ENCODE measurements at places on chromosomes 6 and 20.
A peak's percentile ranks its signal among the peaks of the same experiment; 100 is the strongest.

DNA sequence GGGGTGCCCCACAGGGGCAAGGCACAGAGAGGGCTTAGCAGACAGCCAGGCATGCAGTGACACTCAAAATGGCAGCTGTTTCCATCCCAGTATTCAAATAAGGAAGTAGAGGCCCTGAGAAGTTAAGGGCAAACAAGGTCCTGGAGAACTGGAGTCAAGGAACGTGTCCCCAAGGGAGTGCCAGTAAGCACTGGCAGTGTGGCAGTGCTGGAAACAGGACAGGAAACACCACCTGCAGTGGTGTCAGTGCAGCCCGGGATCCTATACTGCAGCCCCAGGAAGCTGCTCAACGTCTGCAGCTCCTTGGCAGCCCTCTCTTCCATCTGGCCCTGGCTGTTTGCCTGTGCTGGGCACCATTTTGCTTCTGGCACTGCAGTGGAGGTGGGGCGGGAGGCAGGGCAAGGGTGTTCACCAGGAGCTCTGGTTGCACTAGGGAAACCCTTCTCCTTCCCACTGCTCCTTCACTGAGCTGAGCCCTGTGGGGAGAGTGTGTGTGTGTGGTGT lies 56.3 kb downstream of the EDN3 start:
- DNase-seq: no peak

GRCh38 chr6:36686668-36687513 lies 8.4 kb downstream of the CDKN1A start:
- no peak for DNase-seq

DNA sequence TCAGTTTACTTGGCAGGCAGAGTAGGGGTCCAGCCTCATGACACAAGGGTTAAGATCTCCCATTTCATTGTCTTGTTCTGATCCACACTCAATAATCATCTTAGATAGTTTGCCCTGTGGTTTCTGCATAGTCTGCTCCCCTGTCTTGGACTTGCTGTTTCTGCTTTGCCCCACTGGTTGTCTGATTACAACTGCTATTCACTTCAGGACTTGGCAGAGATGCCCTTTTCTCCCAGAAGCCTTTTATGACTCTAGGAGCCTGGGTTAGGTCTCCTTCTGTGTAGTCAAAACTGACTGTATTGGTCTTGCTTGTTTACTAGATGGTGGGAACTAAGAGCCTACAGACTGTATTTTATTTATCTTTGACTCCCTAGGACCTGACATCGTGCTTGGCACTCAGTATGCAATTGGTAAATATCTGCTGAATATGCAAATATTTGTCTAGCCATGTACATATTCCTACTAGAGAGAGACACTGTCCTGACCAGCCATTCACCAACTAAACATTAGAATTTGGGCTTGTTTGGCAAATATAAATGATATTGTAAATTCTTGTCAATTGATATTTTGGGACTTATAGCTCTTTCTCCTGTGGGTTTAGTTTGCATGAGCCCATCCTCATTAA lies 165.9 kb upstream of the KCNK16 start:
- DNase-seq: no peak

GRCh38 chr6:146972546-146972945 lies 231.7 kb upstream of the STXBP5 start:
- no peak for DNase-seq

GRCh38 chr6:121319112-121319553 lies 15.1 kb downstream of the TBC1D32 start:
- peak; percentile 27 for DNase-seq

GRCh38 chr20:21503345-21503744 lies 10.5 kb downstream of the NKX2-2 start:
- no peak for DNase-seq

DNA sequence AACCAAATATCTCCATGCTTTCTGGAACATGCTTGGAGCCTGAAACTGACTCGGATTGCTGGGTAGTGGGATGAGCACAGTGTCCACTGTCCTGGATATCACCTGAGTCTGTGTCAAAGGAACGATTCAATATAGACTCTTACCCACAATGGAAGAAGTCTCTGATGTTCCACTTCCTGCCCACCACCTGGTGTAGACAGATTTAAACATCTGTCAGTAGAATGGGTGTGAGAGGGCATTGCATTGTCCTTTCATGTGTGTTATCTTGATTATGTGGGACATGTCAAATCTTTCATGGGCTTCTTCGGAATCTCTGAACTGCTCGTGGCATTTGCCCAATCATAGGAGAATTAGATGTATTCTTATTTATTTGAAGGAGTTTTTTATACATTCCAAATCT lies 20.8 kb downstream of the ULBP3 start:
- DNase-seq: no peak

DNA sequence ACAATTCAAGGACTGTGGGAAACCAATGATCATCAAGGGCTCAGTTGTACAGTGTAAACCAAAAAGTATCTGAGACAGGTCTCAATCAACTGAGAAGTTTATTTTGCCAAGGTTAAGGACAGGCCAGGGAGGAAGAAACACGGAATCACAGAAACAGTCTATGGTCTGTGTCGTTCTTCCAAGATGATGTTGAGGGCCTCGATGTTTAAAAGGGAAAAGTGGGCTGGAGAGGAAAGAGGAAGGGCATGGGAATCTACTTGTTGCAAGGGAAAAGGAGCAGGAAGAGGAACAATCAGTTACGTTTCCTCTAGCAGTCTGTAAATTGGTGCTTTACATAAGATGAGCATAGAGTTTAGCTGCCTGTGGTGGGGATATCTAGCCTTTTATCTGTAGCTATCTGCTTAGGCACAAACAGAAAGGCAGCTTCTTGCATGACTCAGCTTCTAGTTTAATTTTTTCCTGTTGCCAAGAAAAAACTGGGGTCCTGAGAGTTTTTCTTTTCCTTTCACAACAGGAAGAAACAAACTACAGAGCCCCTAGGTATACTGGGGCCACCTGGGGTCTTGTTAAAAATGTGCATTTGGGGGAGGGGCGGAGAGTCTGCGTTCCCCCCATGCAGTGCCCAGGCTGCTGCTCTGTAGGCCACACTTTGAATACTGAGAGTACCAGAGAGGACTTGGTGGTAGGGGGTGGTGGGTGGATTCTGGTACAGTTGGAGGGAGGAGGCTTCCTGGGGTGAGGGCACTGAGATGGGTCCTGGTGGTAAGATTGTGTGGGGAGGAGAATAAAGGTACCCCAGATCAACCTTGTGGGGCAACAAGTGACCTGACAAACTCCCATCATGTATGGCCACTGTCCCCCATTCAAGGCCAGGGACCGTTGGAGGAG lies 35.3 kb upstream of the EZR start:
- peak; percentile 84 for DNase-seq

DNA sequence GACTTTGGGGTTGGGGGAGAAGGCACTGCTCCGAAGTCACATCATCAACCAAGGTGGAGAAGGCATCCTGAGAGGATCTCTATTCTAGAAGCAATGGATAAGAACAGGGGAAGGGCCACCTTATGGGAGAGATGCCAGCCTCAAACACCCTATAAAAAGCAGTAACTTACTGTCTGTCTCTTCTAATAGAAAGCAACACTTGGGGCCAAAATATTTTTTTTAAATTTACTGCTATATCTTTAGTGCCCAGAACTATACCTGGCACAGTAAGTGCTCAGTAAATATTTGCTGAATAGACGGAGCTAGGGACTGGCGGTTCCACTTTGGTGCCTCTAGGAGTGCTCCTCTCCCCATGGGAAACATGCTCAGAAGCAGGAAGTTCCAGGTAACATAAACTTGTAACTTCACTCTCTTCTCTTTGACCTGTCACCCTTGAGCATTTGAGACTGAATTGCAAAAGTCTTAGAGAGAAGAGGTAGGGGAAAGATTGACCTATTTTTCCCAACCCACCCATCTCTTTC lies 807 bp upstream of the OTOR start:
- DNase-seq: no peak

DNA sequence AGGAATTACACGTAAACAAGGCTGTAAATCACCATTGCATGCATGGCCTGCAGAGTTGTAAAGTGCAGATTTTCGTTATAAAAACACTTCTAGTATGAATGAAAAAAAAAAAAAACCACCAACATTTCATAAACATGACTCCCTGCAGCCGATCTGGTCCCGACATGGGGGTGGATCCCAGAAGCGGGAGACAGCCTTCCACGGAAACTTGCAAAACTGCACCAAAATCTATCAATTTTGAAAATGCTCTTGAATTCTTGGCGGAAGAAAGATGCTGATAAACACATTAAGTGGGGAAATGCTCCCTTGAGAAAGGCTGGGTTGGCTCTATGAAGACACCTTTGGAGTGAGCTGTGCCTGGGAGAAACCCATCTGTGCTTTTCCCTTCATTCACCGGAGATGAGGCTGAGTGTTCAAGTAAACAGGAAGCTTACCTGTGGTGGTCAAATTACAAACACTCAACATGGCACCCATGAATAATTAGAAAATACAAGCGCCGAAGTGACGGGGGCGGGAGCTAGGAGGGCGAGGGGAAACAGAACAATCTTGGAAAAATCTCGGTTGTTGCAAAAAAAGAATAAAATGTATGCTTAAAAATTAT lies 845 bp upstream of the ANKRD60 start:
- DNase-seq: no peak

DNA sequence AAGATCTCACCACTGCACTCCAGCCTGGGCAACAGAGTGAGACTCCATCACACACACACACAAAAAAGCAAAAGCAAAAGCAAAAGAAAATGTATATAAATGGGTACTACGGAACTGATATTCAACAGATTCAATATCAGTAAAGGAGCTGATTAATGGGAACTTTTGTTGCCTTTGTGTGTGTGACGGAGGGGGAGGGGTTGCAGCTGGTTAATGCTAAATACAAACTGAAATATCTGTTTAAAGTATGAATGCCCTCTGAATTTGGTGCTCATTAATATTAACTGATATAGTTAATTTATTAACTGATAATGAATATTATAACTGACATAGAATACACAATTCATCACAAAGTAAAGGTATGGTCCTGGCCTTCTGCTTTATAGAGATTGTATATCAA lies 8.4 kb downstream of the NCOA6 start:
- no peak for DNase-seq

GRCh38 chr6:62721408-62721807 lies 435.4 kb upstream of the KHDRBS2 start:
- DNase-seq: no peak

DNA sequence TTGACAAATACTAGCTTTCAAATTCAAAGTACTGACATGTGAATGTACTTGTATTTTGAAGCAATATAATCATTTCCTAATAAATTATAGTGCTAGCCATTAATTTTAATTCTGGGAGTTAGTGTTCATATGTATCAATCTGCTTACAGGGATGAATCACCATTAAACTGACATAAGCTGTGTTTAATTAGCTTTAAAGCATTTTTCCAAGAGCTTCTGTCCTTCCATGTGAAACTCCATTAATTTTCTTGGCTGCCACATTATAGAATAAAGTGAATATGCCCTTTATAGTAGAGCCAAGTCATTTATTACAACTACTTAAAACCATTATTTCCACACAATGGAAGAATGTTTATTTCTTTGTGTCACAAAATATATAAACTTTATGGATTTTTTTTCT lies 150.8 kb downstream of the COL21A1 start:
- no peak for DNase-seq

- DNase-seq: no peak
Measured at GRCh38 chr6:133683606-133684005, 205.3 kb upstream of the TCF21 start.

- DNase-seq: no peak
Measured at GRCh38 chr6:138849791-138850190, 53.9 kb downstream of the ECT2L start.

- no peak for DNase-seq
Measured at GRCh38 chr6:113623129-113623528, 234.0 kb upstream of the MARCKS start.

- DNase-seq: peak; percentile 2
Measured at GRCh38 chr6:56840467-56841380, 114.2 kb upstream of the BEND6 start.

- peak; percentile 19 for DNase-seq
Measured at GRCh38 chr6:142184307-142184706, 37.2 kb downstream of the VTA1 start.

DNA sequence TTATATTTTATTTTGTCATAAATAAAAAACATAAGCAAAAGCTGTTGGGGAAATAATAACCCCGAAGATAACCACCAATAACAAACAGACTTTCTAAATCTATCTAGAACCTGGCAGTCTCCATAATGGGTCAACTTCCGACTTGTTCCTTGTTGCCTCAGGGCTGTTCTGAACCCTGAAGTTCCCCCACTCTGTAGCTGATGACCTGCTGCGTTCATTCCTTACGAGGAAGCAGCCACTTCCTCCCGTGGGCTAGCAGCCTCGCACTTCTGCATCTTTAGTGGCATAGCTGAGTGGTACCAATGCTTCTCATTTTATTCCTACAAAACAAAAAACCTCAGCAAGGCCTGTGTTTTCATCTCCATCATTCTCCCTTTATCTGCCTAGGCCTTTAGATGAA lies 103.0 kb downstream of the PLEKHG1 start:
- DNase-seq: no peak

GRCh38 chr6:84428300-84428907 lies 201.0 kb upstream of the CEP162 start:
- DNase-seq: peak; percentile 27

GRCh38 chr6:138528137-138528536 lies 28.8 kb upstream of the NHSL1 start:
- DNase-seq: no peak

DNA sequence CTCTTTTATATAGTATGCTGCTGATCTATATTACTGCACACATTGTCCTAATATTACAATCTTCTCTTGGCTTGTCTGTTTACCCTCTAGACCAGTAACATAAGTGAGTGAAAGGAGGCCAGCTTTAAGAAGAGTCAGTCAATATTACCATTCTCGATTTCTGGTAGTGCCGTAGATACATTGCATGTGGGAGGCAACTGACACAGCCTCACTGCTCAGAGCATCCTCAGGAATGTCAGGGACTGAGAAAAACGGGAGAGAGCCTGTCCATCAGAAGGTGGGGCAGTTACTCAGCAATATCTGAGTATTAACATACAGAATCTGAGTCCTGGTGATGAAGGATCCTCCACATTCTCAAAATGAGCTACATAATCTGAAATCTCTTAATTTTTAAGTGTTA lies 259.9 kb downstream of the GJA1 start:
- no peak for DNase-seq

- no peak for DNase-seq
Measured at GRCh38 chr20:45034436-45034835, 66.5 kb downstream of the KCNS1 start.

GRCh38 chr6:37488476-37488875 lies 11.2 kb downstream of the CCDC167 start:
- DNase-seq: peak; percentile 20

DNA sequence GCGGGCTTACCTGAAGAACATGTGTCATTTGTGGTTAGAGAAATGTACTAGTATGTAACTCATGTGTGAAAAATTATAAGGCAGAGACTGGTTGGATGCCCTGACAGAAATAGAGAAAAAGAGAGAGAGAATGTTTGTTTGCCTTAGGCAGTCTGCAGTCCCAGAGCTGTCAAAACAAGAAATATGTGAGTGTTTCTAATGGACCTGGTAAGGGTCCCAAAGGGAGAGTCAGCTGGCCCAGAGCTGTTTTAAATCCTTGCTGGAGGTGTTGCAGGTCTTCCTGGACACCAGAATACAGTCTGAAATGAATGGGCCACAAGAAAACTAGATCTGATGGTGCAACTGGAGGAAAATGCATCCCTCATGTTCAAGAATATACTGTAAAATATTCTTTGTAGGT lies 158.3 kb upstream of the OGFRL1 start:
- no peak for DNase-seq
